Epithelial cell of esophagus (primary cell): ENCODE measurements at places on chromosomes 2 and 18.
A peak's percentile ranks its signal among the peaks of the same experiment; 100 is the strongest.

DNA sequence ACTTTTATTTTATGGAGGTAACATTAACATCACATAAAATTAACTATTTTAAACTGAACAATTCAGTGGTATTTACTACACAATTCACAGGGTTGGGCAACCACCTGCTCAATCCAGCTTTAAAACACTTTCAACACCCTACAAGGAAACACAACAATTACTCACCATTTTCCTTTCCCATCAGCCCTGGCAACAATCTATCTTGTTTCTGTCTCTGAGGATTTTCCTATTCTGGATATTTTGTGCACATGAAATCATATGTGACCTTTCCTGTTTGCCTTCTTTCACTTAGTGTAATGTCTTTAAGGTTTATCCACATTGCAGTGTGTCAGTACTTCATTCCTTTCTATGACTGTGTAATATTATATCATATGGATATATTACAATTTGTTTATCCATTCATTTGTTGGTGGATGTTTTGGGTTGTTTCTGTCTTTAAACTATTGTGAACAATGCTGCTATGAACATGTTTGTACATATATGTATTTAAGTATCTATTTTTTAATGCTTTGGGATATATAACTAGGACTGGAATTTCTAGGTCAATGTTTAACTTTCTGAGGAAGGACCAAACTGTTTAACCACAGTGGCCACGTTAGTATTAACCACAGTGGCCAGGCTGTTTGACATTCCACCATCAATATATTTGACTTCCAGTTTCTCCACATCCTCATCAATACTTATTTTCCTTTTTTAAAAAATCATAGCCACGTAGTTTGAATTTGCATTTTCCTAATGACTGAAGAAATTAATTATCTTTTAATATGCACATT is 72.4 kb upstream of the KIF5C start:
- DNase-seq, result peak; percentile 78

- DNase-seq, result peak; percentile 60
Observed at GRCh38 chr2:232761301-232761907, 15.0 kb downstream of the KCNJ13 start.

- no peak for DNase-seq
Observed at GRCh38 chr18:77557046-77557587, 307.5 kb downstream of the GALR1 start.

DNA sequence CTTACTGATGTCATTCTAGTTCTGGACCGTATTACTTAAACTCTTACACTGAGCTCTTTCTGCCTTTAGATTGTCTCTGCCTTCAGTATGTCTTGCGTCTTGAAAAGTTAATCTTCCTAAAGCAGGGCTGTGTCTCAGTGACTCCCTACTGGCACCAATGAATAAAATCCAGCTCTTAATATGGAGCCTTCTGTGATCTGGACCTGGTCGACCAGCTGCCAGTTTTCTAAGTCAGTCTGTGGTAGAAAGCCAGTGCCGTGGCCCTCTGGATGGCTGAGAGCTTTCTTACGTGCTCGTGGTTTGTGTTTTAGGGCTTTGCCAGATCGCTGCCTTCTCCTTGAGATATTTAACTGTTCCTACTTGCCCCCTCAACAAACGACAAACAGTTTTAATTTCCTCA is 26.8 kb downstream of the ZNF407 start:
- no peak for DNase-seq

- peak; percentile 48 for DNase-seq
Observed at GRCh38 chr2:74876081-74876886, 42.4 kb downstream of the HK2 start.

DNA sequence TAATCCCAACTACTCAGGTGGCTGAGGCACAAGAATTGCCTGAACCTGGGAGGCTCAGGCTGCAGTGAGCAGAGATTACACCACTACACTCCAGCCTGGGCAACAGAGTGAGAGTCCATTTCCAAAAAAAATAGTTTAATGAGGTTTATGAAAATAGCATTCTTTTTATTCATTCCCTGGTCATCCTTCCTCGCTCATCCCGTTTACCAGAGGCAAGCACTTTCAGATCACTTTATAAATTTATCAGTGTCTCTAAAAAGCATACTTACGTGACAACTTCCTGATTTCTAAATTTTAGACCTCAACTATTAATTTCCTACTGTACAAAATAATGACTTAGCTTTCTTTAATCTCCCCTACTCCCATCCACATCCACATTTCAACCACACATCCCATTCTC is 864.8 kb downstream of the EPHA4 start:
- DNase-seq, result no peak

DNA sequence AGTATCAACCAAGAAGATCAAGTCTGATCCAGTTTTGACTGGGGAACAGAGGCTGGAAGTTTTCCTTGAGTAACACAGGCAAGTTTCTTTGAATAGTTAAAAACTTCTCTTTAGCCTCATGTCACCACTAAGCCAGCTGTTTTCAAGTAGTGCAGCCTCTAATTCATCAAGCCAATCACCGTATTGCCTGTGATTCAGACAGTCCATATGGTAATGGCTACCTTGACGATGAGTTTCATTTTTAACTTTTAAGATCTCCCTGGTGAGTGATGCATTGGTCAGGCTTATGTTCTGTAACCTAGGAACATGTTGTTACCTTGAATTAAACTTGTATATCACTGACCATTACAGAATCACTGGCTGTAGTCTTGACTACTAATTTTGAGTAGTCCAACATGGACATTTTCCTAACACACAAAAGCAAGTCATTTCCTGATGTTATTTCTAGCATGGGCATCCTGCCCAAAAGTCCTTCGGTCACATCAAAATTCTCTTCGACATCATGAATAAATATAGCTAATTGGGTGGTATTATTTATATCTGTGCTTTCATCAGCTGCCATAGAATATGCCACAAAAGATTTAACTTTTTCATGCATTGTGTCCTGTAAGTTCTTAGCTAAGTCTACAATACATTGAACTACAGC is 238.8 kb upstream of the GCFC2 start:
- no peak for DNase-seq

DNA sequence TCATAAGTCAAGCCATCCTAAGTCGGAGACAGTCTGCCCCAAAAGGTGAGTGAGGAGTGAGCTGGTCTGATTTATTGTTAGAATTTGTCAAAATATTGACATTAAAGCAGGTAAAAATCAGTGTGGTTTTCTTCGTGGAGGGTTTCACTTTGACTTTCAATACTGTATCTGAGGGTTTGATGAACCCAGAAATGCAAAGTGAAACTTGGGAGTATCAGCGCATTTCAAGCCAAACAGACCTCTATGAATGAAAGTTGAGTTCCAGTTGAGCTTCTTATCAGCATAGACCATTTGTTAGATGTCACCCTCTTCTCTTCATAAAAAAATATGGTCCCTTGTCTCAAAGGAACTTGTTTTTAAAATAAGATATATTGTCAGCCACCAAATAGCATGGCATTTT is 21.7 kb upstream of the CXCR4 start:
- DNase-seq, result no peak

GRCh38 chr2:180077295-180077906 is 70.3 kb upstream of the CWC22 start:
- peak; percentile 36 for DNase-seq
